ENCODE measurements at places on chromosomes 1 and 21.

DNA sequence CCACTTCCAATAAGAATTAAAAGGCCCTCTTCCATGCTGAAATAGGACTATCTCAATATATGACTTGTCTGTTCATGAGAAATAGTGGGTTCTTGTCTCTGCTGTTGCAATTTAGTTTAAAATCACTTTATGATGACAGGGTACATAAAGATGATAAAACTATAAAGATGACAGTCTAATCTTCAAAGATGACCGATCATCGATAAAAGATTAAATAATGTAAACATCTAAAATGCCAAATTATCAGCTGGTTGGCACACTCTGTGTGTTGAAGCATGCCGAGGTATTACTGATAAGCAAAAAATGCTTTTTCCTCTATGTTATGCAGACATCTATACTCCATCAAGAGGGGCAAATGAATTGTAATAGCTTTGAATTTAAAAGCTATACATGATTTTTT lies 89.5 kb downstream of the ADGRL4 start:
- no peak for ATAC-seq

DNA sequence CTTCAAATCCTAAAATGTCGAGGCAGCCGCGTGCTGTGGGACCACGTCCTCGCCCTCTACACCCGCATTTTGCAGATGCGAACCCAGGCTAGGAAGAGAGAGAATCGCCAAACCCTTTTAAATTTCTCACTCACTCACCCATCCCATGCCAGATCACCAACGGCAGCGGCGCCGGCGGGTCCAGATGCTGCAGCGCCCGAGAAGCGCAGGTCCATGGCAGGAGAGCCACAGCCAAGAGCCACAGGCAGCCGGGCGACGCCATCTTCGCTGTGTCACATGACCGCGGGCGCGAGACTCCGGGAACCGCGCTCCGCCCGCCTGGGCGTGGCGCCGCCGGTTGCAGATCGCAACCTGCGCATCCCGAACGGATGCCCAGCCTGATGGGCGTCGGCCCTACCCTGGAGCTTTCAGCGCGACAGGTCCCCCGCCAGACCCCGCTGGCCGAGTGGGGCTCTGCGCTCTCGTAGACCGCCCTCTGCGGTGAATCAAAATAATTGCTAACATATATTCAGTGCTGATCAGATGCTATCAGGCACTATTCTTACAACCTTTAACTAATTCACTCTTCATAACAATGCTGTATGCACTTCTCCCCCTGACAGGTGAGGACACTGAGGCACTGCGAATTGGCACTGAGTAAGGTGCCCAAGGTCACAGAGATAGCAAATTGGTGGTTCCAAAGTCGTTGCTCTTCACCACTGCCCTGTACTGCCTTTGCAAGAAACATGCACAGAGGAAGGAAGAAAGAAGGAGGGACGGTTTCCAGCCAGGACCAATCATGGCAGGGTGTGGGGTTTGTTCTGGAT lies at the start of gene PPT1:
PPT1 (minus strand) TSS at position 276 of the 806 bp plus-strand sequence; CDS start at position 262, 14 bp downstream.
- ATAC-seq: peak; percentile 98

DNA sequence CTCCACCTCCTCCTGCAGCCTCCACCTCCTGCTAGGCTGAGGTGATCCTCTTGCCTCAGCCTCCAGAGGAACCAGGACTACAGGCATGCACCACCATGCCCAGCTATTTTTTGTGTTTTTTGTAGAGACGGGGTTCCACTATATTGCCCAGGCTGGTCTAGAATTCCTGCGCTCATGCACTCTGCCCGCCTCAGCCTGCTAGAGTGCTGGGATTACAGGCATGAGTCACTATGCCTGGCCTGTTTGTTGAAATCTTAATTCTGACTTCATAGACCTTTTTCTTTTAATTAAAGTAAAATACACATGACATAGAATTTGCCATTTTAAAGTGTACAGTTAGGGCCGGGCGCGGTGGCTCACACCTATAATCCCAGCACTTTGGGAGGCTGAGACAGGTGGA lies 42.7 kb downstream of the FAAP20 start:
- ATAC-seq: no peak

DNA sequence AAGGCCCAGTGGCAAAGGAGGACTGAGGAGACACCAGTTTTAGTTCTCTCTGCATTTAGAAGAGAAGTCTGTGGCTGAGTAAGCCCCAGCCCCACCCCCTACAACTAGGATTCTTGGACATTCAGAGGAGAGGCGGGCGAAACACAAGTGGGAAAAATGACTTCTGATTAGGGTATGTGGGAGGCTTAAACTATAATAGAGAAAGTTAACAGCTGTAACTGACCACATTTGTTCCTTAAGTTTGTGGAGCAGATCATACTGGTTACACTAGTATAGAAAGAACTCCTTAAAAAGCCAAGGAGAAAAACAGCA lies 11.2 kb upstream of the TRIM33 start:
- no peak for ATAC-seq

- ATAC-seq: no peak
These were observed 56.8 kb upstream of the HNRNPU start for GRCh38 chr1:244920911-244921761.

DNA sequence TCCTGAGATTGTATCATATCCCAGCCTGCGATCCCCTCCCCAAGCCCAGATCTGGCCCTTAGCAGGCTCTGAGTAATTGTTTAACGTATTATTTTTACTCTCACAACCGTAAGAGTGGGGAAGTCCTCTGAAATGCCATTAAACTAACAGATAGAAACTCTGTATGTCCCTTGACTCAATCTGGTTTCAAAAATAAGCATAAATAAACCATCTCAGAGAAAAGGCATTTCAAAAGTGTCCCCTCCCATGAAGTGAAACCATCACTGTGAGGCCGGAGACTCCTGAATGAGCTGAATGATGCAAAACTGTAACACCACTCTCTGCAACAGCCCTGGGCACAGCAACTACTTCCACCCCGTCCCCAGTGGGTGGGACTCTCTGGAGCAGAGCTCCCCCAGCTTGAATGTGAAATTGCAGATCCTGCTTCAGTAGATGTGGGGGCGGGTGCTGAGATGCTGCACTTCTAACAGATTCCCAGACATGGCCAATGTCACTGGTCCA lies 104.1 kb downstream of the SYF2 start:
- ATAC-seq: no peak

DNA sequence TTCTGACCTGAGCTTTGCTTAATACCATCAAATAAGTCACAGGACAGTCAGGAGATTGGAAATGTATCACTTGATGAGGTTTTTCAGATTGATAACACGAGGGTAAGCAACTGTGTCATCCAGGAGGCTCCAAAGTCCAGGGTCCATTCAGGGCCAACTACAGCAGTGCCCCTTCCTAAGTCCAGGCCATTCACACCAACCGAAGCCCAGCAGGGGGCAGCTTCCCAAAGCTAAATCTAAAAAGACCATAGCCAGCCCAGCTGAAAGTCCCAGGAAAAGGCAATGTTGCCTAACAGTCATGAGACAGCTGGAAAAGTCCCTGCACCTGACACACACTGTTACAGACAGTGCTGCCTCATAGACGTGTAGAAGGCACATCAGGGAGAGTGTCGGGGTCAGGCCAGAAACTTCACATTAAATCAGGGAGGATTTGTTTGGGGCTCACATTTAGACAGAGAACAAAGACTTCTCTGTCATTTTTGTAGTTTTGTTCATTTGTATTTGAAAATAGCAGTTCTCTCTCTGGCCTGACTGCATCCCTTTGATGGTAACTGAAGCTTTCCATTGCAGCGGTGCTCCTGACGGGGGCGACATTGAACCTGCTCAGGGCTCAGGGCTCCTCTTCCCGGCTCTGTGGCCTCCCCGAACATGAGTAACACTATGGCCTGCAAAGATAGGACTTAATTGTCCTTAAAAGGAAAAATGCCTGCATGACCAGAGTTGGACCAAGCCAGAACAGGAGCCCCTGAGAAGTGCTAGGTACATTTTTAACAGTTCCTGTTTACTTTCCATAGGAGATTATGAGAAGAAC lies 200.4 kb downstream of the NRIP1 start:
- ATAC-seq: peak; percentile 82

DNA sequence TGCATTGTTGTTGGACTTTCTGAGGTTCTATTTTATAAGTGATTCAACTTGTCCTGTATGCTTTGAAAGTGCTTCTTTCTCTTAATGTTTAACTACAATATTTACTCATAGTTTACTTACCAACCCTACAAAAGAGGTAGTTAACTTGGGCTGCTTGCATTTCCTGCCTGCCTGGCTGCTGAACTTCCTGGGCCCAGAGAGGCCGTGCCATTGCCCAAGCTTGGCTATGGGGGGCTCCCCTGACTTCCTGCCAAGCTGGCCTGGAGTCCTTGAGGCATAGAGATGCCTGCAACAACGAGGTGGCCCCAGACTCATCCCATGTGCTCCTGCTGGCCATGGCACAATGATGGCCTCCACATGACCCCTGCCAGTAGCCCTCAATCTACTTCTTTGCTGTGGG lies 361.6 kb upstream of the PLD5 start:
- no peak for ATAC-seq

- ATAC-seq: no peak
These were observed 76.8 kb downstream of the STUM start for GRCh38 chr1:226625326-226625725.

- no peak for ATAC-seq
These were observed 199.4 kb upstream of the NRIP1 start for GRCh38 chr21:15264084-15264665.

DNA sequence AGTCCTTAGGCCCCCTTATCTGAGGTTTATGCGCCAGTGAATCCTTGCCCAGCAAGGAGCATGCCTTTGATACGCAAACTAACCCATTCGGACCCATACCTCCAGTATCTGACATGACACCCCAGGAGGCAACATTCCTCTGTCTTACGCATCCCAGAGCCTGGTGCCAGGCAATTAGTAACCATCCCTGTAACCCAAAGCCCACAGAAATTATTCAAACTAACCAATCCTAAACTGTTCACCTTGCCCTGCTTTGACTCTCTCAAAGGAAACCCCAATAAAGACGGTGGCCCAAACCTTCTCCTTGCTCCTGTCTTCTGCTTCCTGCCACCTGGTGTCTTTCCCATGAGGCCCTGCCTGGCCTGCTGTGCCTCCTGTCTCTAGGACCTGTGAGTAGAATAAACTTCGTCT lies 36.4 kb downstream of the ZNF496 start:
- ATAC-seq: no peak

DNA sequence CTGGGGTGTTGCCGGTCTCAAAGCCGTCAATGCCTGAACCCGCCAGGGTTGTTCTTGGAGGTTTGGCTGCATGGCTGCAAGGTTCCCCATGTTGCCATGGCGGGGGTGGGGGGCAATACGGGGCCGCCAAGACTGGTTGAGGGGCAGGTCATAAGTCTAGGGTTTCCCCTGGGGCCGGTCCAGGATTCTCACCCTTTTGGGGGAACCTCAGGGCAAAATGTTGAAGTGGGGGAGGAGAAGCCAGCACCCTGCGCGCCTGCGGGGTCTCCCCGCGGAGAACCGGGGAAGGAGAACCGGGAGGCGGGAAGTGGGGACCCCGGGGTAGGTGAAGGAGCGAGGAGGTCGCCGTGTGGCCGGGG lies 401 bp upstream of the ARHGEF10L start:
- ATAC-seq: no peak

DNA sequence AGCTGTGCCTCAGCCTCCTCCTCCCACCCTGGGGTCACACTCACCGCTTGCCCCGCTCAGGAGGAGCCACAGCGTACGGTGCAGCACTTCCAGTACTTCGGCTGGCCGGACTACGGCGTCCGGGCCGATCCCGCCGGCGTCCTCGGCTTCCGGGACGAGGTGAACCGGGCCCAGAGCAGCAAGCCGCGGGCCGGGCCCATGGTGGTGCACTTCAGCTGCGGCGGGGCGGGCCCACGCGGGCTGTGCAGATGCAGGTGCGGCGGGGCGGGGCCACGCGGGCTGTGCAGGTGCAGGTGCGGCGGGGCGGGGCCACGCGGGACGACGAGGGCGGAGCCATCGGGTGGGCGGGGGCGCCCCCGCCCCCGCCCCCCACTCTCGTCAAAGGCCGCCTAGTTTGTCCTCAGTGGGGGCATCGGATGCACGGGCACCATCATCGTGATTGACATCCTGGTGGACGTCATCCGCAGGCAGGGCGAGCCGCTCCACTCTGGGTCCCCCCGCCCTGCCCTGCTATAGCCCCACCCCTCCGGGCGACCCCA lies 5.5 kb downstream of the RNF223 start:
- ATAC-seq: no peak

DNA sequence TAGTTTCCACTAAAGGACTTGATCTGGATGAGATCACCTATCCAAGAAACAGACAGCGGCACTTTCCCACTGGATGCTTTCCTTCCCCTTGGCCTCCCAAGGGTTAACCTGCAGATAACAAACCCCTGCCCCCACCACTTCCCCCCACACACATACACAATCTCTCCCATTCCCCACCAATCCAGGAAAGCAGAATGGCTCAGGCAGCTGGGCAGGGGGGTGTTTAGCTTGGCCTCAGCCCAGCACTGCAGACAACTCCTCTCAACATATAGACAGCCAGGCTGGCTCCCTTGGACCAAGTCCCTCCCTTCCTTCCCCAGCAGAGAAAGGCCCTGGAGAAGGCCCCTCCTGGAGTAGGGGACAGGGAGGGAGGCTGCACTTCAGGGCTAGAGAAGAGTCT lies 24.6 kb downstream of the PLEKHA6 start:
- ATAC-seq: peak; percentile 21

GRCh38 chr1:54581621-54582035 lies 33.6 kb downstream of the ACOT11 start:
- ATAC-seq: peak; percentile 100

DNA sequence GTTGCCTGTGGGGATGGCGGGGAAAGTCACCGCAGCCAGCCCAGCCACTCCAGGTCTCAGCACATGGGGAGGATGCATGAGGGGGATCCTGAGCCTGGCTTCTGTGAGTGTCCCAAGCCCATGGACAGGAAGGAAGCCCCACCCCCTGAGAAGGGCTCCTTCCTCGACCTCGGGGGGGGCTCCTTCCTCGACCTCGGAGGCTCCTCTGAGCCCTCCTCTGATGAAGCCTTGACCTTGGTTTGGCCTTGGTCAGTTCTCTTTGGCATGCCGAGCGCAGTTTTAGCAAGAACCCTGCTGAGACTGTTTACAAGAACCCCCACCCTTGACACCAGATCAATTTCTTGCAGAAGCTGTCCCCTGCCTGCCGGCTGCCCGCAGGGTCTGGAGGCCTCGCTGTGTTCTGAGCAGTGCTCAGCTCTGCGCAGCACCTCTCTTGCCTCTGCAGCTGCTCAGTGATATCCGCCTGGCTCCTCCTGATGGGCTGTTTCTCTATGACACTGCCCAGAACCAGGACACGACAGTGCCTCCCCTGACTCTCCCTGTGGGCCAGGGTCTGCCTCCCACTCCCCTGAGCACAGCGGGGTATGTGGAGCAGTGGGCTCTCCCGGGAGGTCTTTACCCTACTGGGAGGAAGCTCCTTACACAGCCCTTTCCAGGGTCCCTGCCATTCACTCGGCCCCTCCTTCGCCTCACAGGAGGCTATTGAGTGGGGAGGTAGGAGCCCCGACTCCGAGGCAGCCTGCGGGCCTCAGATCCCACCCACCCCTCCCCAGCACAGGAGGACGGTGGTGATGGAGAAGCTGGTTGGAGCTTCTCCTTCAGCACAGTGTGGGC lies 15.4 kb downstream of the ACTRT2 start:
- ATAC-seq: no peak

DNA sequence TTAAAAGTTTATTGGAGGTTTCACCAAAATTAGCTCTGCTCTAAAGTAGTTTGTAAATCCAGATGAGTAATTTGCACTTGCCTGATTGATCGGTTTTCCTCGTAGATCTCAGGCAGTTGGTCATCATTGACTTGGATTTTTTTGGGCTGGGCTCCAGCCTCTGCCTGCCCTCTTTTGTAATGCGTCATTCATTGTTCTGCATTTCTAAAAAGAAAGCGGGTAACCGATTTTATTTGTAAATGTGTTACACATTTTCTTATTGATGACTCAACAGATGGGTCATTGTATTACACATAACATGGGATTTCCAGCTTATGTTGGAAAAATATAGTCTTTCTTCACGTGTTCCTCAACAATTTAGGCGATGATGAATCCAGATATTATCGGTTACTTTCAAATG lies 5.5 kb downstream of the ETS2 start:
- no peak for ATAC-seq

- ATAC-seq: peak; percentile 11
These were observed 29.0 kb downstream of the MRPL39 start for GRCh38 chr21:25578056-25578961.

All from SK-N-SH treated with all-trans-retinoic acid at 6 μM for 48 hours (cell line).